ENCODE measurements at places on chromosomes 11 and 22. TPM values are rescaled to one million over a fixed set of nuclear protein-coding genes. Genes with fewer than 3 reads are reported as not detected.

Gene OR51B4
- total RNA-seq = not detected

Gene RFPL2
- not detected for total RNA-seq

Gene FAM111A
- 36.4 TPM for total RNA-seq

Gene HPX
- total RNA-seq = 0.36 TPM

Gene PLEKHA7
- not detected for total RNA-seq

Gene CCDC73
- not detected for total RNA-seq

Gene HTR3A
- total RNA-seq = not detected

Gene OR56A1
- not detected for total RNA-seq

Gene TUBA8
- 1.4 TPM for total RNA-seq

Gene SMIM35
- total RNA-seq = not detected

Gene BDNF
- total RNA-seq = 174 TPM

DNA sequence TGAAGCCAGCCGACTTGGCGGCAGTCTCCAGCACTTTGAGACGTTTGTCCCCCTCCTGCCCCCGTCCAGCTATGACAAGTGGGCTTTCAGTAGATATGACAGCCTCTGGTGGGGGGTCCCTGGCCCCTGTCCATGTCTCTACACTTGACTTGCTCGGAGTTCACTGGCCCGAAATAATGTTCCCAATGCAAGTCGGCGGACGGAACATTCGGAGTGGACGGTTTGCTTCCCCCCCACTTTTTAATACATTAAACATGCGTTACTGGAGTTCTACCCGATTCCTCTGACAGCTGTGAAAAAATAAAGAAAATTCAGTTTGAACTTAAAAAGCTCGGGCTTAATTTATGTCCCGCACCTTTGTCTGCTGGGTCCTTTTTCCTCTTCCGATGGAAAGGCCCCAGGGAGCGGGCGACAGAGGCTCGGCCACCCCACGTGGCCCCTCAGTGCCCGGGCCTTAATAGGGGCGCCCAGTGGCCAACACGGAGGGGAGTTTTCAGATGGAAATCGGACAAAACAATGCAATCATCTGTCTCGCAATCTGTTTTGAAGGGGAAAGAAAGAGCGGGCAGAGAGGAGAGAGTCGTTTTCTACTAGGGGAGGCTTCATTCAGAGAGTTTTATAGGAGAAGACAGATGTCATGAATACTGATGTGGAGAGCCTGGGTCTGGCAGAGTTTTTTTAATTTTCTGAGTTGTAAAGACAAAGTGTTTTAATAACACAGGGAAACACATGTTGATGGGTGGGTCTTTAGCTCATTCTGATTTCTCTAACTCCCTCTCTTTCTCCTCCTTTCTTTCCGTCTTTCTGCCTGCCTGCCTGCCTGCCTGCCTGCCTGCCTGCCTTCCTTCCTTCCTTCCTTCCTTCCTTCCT, 50.2 kb downstream of the SMIM38 start:
- DNase-seq = no peak

DNA sequence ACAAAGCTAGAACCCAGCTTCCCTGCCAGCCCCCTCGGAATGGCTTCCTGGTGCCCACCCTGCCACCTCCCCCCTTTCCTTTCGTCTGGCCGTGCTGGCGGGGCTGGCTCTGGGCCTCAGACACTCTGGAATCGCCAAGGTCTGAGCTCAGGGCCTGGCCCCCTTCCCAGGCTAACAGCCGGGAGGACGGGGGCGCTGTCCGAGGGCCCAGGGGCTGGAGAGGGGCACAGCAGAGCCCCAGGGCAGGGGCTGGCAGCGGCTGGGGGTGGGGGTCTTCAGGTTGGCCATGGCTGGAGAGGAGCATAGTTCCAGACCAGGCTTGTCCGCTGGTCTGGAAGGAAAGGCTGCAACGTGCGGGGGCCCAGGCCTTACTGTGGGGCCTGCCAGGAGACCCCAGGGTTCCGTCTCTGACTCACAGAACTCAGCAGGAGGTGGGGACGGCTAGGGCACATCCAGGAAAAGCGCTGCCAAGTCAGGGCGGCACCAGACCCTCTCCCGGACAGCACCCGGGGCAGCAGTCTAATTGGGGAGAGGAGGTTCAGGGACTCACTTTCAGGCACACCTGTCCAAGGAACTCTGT, 861 bp upstream of the LTBP3 start:
- DNase-seq = peak; percentile 33

GRCh38 chr22:22408269-22408668, 100.3 kb downstream of the ZNF280B start:
- no peak for DNase-seq

DNA sequence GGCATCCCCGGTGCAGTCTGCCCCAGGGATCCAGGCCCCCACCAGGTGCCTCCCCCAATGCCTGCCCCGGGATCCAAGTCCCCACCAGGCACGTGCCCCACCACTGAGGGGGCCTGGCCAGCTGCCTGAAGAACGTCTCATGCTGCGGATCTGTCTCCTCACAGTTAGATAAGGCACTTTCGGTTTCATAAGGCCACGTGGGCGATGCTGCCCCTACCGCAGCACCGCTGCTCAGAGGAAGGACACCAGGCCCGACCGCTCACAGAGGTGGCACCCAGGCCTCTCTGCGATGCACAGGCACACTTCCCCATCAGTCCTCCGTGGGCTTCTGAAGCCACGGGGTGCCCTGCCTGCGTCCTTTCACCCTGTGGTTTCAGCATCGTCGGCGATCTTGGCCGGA, 68.1 kb upstream of the BID start:
- DNase-seq = no peak

GRCh38 chr11:2570211-2570811, 125.5 kb downstream of the KCNQ1 start:
- no peak for DNase-seq

DNA sequence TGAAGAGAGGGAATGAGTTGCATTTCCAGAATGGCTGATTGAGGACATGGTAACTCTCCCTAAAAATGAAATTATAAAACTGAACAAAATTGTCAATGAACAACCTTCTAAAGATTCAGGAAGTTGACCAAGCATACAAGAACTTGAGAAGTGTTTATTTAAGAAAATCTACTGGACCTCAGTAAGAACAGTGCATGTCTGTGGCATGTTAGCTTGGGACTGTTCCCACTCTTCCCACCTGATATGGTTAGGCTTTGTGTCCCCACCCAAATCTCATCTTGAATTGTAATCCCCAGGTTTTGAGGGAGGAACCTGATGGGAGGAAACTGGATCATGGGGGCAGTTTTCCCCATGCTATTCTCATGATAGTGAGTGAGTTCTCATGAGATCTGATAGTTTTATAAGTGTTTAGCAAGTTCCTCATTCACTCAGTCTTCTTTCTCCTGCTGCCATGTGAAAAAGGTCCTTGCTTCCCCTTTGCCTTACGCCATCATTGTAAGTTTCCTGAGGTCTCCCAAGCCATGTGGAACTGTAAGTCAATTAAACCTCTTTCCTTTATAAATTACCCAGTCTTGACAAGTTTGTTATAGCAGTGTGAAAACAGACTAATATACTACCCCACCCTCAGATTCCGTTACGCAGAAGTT, 15.4 kb downstream of the MS4A13 start:
- no peak for DNase-seq

GRCh38 chr11:60710482-60710881, 11.1 kb downstream of the MS4A8 start:
- no peak for DNase-seq

DNA sequence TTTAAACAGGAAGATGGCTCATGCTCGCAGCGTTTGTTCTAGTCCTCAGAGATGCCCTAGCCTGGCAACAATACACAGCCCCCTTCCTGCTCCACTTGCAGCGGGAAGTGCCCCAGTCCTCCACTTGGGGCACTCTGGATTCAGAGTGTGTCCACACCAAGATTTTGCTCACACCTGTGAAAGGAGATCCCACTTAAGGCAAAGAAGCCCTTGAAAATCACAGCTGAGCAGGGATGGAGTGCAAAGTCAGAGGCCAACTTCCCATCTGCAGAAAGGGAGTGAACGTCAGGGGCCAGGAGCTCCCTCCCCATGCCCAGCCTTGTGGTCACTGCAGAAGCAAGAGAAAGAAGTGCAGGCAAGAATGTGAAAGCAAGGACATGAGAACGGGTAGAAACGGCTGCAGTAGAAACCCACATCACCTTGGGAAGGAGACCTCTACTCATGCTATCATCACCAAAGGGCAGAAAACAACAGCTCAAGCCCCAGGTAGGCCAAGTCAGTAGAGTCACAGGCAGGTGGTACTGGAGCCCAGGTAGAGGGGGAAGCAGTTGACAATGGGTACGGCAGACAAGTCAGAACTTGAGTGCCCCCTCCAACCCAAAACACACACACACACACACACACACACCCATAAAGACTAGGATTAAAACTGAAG, 157.4 kb downstream of the BUD13 start:
- DNase-seq = no peak

GRCh38 chr11:71255323-71255722, 2.9 kb upstream of the SHANK2 start:
- no peak for DNase-seq

DNA sequence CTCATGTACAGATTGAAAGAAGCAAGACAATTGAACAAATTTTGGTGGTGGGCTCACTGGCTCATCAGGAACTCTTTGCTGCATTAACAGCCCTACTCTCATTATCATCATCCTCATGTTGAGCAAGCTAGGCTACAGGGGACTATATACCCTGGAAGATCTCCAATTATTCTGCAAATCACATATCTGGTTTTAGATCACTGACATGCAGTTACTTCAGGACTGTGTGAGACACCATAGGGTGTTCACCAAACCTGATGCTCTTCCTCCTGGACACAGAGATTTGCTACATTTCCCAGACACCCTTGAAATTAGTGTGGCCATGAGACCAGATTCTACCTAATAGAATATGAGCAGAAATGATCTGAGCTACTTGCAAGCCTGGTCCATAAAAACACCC, 23.0 kb upstream of the ME3 start:
- peak; percentile 14 for DNase-seq

DNA sequence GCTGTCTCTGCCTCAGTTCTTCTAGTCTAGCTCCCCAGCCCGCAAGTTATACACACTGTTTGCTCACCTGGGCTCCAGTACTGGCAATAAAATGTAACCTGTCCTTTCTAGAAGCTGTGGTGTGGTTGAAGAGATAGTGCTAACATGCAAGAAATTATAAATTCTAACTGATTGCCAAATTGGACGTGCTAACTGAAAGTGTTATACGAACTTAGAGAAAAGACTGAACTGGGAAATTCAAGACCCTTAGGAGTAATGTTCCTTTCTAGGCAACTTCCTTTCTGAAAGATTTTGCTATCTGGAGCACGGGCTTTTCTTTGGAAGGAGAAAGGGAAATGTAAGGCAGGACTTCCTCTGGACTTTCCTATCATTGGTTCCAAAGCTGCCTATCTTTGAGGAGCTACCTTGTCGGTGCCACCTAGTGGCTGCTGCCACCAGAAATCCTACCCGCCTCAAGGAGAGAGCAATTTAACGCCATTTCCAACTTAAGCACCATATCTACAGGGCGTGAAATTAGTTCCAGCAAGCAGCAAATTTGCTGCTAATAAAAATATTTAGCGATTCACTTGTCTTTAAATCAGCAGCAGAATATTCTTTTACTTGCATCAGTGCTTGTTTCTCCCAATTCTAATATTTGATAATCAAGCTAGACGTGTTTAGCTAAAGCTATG, 12.7 kb upstream of the TMEM218 start:
- peak; percentile 32 for DNase-seq

DNA sequence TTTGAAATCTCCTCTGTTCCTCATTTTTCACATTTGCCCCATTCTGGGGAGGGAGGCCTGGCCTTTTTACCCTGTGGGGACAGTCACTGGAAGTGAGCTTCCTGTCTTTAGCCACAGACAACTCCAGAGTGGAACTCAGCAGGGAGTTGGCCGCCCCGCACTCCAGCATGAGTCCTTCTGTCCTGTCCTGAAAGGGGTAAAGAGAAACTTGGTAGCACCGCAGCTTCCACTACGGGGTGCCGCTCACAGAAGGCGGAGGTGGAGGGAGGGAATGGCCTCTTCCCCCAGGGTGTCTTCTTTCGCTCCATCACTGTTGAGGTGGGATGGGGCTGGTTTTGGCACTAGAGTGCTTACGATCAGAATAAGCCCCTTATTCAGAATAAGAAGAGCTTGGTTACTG, 132.2 kb downstream of the ST3GAL4 start:
- no peak for DNase-seq

- peak; percentile 37 for DNase-seq
Measured at GRCh38 chr11:12219757-12220156, 109.4 kb downstream of the MICAL2 start.

DNA sequence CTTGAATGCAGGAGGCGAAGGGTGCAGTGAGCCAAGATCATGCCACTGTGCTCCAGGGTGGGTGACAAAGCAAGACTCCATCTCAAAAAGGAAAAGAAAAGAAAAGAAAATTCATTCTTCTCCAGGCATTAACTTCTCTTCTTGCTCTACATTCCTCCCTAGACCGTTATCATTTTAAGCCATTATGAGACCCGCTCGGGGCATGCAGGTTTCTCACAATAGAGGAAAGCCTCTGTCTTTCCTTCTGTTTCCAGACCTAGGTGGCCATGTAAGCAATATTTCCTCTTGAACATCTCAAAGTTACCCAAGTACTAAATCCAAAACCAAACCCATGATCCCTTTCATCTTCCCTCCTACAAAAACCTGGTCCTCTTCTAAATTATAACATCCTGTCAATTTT, 139.6 kb downstream of the RBFOX2 start:
- no peak for DNase-seq

DNA sequence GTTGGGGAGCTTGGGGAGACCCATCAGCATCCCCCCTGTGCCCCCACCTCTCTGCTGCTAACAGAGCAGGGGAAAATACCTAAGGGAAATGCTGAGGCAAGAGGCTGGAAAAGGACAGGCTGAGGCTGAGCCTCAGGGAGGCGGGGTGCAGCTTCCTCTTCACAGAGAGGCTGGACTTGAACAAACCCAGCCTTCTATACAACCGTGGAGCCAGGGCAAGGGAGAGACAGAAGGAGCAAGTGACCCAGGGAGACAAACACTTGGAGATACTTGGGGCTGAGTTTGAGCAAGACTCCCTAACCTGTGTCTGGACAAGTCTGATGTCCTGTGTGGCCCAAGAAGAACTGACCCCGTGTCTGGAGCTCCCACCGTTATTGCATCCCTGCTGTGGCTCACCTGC, at the start of gene SLCO2B1:
TSS of gene SLCO2B1 (plus strand) at position 229 of the 400 bp plus-strand sequence. CDS start 275 bp downstream, outside the sequence.
- no peak for DNase-seq

- peak; percentile 50 for DNase-seq
Measured at GRCh38 chr11:79013509-79013908, 427.3 kb downstream of the TENM4 start.

DNA sequence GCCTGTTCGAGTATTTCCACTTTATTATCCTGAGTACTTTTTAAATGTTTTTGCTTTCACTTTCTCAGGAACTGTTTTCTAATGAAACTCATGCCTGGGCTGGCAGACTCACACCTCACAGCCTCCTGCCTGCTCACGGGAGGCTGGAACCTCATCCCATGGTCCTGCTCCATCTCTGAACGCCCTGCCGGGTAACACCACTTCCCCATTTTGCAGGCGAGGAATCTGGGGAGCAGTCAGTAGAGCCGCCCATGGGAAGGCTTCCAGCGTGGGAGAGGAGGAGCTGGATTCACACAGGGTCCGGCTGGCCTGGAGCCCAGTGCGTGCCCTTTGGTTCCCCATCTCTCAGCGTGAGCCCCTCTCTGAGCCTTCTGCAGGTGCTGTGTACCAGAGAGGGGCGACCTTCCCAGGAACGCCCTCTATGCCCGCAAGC, 53.6 kb downstream of the SCUBE1 start:
- DNase-seq = peak; percentile 11

GRCh38 chr11:503179-503981, 3.7 kb downstream of the RNH1 start:
- DNase-seq = peak; percentile 19

- DNase-seq = no peak
Measured at GRCh38 chr11:3684129-3684818, 13.1 kb upstream of the CHRNA10 start.

GRCh38 chr22:47698906-47699305, 936.5 kb downstream of the TBC1D22A start:
- DNase-seq = no peak
